ENCODE measurements at places on chromosomes 6 and 20.
A peak's percentile ranks its signal among the peaks of the same experiment; 100 is the strongest.

DNA sequence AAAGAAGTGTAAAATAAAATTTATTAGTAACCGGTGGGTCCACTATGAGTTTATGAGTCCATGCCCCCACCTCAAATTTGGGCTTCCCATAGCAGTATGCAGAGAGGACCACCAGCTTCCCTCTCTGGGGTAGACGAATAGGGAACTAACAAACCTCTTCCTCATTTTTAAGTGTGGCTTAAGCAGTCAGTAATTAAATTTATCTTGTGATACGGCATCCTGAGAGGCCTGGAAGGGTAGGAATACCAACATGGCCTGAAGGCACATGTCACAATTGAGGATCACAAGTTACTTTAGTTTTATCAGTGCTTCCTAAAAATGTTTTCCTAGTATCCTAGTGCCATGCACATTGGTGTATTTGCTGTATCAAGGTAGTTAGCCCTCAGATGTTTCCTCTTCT, 239.9 kb downstream of the HIVEP2 start:
- no peak for DNase-seq
- H3K36me3 ChIP-seq: no peaks in the 10 kb centered on the region
- no peaks in the 10 kb centered on the region for H3K27me3 ChIP-seq
- peaks cover 9% of the 10 kb centered on the region for H3K4me1 ChIP-seq
- H3K4me3 ChIP-seq: no peak overlapping the region

DNA sequence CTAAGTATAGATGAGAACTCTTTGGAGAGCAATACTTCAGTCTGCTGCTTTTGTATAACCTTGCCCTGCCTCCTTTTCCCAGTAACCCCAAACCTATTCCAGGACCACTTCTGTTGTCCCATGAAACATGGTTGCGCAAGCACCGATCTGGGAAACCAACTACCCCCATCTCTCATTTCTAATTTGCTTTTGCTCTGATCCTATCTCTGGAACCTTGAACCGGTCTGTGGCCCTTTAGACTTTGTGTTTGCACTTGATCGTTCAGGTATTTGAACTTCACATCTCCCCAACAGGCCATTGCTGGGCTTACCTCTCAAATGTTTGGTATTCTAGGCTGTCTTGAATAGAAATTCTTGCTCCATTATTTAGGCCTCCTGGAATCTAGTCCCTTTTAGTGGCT, 25.0 kb downstream of the L3MBTL3 start:
- H3K36me3 ChIP-seq: peaks cover 12% of the 10 kb centered on the region
- H3K4me1 ChIP-seq: no peaks in the 10 kb centered on the region
- DNase-seq: no peak
- H3K27ac ChIP-seq: no peak overlapping the region
- H3K4me3 ChIP-seq: no peak overlapping the region

- H3K4me1 ChIP-seq: peaks cover 4% of the 10 kb centered on the region
- H3K4me3 ChIP-seq: peak overlapping the region; percentile 5
- H3K27me3 ChIP-seq: peaks cover 9% of the 10 kb centered on the region
- H3K36me3 ChIP-seq: no peaks in the 10 kb centered on the region
- no peak for DNase-seq
Measured at GRCh38 chr20:59993736-59994430, 35.7 kb downstream of the CDH26 start.

- no peak overlapping the region for H3K4me3 ChIP-seq
- H3K36me3 ChIP-seq: peaks cover 15% of the 10 kb centered on the region
- H3K4me1 ChIP-seq: peaks cover 7% of the 10 kb centered on the region
- no peak for DNase-seq
- no peak overlapping the region for H3K27ac ChIP-seq
Measured at GRCh38 chr6:90264561-90264960, 32.1 kb downstream of the BACH2 start.

- DNase-seq: peak; percentile 54
- H3K36me3 ChIP-seq: peaks cover 42% of the 10 kb centered on the region
- H3K27ac ChIP-seq: peak overlapping the region; percentile 32
- H3K4me1 ChIP-seq: peaks cover 22% of the 10 kb centered on the region
Measured at GRCh38 chr20:35014537-35014936, 58.9 kb downstream of the MYH7B start.

- H3K27ac ChIP-seq: no peak overlapping the region
- peak overlapping the region; percentile 62 for H3K4me3 ChIP-seq
- no peak for DNase-seq
- no peaks in the 10 kb centered on the region for H3K36me3 ChIP-seq
Measured at GRCh38 chr20:38220587-38221118, 39.9 kb downstream of the KIAA1755 start.

DNA sequence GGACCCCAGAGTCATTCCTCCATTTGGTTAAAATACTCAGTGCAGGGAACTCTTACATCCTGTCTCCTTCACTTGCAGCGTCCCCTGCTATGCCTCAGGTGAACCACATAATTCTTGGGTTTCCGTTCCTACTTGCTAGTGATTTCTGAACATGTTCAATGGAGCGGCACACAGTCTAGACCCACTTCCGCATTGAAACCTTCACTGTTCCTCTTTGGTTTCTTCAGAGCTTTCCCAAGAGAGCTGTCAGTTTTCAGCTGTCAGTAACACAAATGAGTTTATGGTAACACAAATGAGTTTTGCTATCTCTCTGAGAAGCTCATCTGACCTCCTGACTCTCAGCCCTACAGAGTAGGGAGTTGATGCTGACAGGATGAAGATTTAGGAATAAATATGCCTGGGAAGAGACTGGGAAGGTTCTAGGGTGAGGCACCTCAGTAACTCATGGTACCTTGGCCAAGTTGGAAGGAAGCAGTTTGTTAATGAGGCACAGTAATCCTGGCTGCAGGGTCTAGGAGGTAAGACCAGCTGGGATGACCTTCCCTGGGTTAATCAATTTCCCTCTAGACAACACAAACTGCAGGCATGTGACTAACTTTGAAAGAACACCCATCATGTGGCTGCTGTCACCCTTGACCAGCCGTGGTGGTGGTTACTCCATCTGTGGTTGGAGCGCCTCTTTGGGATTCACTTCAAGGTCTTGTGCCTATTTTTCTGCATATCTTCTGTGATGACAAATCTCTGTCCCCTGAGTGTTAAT, 5.4 kb downstream of the SYS1 start:
- H3K4me1 ChIP-seq: peaks cover 16% of the 10 kb centered on the region
- H3K27ac ChIP-seq: no peak overlapping the region
- no peak overlapping the region for H3K4me3 ChIP-seq
- H3K27me3 ChIP-seq: no peaks in the 10 kb centered on the region
- H3K36me3 ChIP-seq: peaks cover 15% of the 10 kb centered on the region

DNA sequence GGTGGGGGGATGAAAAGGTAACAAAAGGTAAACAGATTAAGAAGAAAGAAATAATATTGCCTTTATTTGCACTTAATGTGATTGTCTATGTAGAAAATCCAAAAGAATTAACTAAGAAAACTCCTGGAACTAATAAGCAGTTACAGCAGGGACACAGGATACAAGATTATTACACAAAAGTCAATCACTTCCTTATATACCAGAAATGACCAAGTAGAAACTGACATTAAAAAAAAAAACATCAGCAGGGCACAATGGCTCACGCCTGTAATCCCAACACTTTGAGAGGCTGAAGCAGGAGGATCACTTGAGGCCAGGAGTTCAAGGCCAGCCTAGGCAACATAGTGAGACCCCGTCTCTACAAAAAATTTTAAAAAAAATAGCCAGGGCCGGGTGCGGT, 123.2 kb upstream of the RIPOR2 start:
- no peak overlapping the region for H3K4me3 ChIP-seq
- peaks cover 10% of the 10 kb centered on the region for H3K4me1 ChIP-seq
- H3K27ac ChIP-seq: no peak overlapping the region
- H3K27me3 ChIP-seq: peaks cover 5% of the 10 kb centered on the region

- peak overlapping the region; percentile 90 for H3K4me3 ChIP-seq
- peak overlapping the region; percentile 98 for H3K27ac ChIP-seq
- peaks cover 3% of the 10 kb centered on the region for H3K27me3 ChIP-seq
- no peak for DNase-seq
- peaks cover 24% of the 10 kb centered on the region for H3K4me1 ChIP-seq
Measured at GRCh38 chr20:50932016-50932485, 814 bp upstream of the ADNP start.

DNA sequence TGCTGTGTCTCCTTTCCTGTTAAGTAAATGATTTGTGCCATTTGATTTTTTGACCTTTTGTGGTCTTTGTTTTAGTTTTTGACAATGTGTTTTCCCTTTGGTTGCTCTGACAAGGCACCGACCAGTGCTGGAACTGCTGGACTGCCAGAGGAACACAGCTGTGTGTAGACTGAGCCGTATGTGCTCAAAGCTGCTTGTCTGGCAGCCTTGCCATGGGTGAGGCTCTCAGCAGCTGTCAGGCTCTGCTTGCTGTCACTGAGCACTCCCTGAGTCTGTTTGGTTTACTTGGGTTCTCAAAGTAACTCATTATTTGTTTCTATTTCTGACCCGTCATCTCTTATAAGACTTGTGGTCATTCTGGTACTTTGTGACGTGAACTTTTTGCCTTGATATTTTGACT, 15.1 kb upstream of the SNRPB start:
- no peak overlapping the region for H3K27ac ChIP-seq
- peaks cover 33% of the 10 kb centered on the region for H3K36me3 ChIP-seq
- no peaks in the 10 kb centered on the region for H3K27me3 ChIP-seq
- H3K4me1 ChIP-seq: no peaks in the 10 kb centered on the region
- no peak overlapping the region for H3K4me3 ChIP-seq

Data from type B pancreatic cell (in vitro differentiated cells).